M059J (cell line): ENCODE measurements at places on chromosomes 5 and 9. TPM values are rescaled to one million over a fixed set of nuclear protein-coding genes. Genes with fewer than 3 reads are reported as not detected.
A peak's percentile ranks its signal among the peaks of the same experiment; 100 is the strongest.

DNA sequence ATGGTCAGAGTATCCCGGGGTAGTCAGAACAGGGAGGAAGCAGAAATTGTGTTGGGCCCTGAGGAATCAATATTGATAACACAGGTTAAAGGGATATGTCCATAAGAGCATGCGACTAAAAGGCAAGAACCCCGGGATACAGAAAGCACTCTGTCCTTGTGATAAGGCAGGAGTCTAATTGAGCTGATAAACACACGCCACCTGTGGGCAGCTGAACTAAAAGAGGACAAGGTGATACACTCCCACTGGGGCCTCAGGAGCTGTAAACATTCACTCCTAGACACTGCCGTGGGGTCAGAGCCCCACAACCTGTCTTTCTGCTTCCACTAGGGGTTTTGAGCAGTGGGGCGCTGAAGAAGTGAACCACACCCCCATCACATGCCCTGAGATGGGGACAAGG, 144.7 kb upstream of the MPDZ start:
- peak; percentile 15 for DNase-seq

- DNase-seq, result no peak
Measured at GRCh38 chr5:129760636-129761325, 12.9 kb downstream of the MINAR2 start.

DNA sequence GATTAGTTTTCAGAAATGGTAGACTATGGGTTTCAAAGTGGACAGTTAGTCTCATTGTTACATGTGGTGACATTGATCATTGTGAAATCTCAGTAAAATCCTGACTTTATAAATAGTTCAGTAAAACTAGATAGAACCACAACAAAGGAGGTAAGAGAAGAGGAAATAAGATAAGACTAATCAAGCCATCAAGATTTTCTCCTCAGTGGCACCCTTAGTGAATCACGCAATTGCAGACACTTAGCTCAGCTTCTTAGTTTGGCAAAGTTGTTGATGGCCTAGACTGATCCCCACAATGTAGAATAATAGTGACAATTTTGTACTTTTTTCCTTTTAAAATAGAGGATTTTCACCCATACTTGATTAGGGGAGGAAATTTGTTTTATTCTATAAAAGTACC, 426.7 kb upstream of the ITGA1 start:
- no peak for DNase-seq

DNA sequence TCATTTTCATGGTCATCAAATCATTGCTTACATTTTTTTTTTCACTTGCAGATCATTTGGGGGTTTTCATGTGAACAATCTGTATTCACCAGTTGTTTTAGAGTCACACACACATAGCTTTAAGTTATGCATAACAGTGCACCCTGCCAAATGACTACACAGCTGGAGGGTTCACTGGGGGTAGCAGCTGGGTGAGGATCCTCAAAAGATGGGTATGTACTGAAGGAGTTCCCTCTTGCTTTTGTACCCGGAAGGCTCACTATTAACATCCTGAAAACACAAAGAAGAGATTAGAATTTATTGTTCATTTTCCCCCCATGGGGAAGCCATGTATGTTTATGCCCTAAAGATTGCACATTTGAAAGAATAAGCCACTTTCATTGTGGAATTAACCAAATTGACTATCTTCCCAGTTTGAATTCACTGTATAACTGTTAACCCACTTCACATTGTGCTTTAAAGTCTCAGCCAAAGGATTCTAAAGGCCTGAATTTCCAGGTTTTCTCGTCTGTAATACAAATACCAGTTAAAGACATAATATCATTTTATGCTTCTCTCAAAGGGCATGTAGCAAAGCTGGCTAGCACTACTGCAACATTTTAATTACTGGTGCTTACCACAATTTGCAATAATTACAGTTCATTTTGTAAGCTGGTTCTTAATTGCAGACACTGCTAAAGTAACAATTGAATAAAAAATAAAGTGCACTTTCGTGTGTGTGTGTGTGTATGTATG, 466.4 kb upstream of the MEF2C start:
- no peak for DNase-seq

The GABRA1 gene
- total RNA-seq, result not detected in 2 replicates

GRCh38 chr9:9395539-9395938, 1217.3 kb downstream of the PTPRD start:
- DNase-seq, result no peak

The ZDHHC11 gene
- total RNA-seq, result 0.22 and 0.44 TPM in 2 replicates

- DNase-seq, result no peak
Measured at GRCh38 chr5:77849308-77849900, 73.3 kb upstream of the TBCA start.

DNA sequence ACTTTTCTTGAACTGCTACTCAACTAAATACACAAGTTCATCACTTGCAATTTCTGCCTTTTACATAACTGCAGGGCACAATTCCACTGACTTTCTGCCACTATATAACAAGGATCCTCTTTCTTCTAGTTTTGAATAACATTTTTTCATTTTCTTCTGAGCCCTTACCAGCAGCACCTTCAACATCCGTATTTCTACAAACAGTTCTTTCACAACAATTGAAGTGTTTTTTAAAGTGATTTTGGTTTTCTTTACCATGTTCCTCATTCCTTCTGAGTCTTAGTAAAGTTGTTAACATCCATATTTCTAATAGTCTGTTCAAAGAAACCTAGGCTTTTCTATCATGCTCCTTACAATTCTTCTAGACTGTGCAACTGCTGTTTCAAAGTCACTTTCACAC, 127.2 kb upstream of the PITX1 start:
- no peak for DNase-seq

GRCh38 chr5:119031011-119031886, 39.6 kb upstream of the DMXL1 start:
- no peak for DNase-seq

DNA sequence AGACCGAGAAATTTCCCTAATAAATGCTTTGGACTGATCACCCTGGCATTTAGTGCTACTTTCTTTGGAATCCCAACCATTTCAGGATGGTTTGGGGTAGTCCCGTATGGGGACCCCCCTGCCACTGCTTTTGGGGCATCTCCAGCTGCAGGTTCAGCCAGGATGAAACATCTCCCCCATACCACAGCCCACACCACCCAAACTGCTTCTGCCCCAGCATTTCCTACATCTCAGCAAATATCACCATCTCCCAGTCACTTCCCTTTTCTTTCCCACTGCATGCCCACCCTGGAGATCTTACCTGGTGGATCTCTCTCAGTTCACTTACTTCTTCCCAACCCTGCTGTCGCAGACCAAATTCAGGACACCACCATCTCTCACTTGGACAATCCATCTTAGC, 4.8 kb upstream of the P4HA2 start:
- DNase-seq, result no peak

GRCh38 chr9:104177003-104177611, 83.0 kb downstream of the SMC2 start:
- DNase-seq, result peak; percentile 4

DNA sequence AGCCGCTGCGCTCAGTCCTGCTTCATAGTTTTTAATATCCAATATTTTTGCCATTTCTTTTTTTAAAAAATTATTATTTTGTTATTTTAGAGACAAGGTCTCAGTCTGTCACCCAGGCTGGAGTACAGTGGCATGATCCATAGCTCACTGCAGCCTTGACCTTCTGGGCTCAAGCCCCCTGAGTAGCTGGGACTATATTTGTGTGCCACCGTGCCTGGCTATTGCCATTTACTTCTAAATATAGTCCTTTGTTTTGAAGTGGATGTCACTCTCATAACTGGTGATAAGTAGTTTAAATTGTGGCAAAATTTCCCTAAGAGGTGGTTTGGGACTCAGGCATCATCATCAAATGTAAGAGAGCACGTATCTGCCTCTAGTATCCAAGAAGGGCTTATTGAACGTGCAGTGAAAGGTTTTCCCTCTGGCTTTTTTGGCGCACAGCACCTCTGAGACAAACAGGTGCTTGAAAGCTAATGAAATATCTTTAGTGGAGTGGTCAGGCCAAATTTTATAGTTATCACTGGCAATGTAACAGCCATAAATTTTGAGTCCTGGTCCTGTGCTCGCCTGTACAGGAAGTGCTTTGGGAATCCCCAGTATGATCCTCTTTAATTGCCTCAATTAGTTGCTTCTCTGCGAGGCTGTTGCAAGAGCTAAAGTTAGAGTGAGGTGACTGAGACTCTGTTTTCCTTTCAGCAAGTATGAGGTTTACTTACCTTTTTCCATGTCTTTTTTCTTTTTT, 14.8 kb downstream of the STXBP1 start:
- DNase-seq, result no peak

The SEC24A gene
- 29.2 and 40.6 TPM in 2 replicates for total RNA-seq

- DNase-seq, result no peak
Measured at GRCh38 chr5:58828258-58828657, 245.4 kb downstream of the RAB3C start.
